ENCODE measurements at places on chromosomes 5 and 9.

DNA sequence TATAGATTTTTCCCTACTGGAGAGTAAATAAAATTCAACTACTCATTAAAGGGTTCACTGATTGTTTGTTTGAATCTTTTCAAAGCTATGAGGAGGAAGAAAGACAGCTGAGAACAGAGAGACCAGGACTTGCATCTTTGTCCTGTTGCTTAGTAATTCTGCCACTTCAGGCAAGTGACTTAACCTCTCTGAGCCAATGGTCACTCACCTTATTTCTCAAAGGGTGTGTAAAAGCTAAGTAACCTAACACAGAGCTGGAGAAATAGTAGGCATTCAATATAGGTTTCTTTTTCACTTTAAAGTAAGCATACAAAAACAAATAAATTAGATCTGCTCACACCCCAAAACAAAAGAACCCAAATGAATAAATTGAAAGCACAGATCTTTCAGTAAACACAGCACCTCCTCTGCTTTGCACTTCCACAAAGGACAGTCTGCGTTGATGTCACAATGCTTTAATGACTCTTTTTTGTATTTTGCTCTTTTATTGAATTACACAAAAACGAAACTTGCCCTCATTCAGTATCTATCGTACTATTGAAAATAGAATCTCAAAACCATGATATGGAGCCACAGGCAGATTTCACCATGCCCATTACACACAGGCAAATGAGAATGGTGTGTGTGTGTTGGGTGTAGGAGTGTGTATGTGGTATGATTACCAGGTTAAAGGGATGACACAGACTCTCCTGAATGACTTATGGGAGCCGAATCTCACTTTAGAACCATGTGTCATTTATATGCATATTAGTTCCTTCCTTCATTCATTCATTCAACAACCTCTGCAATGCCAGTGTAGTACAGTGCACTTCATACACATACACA, 166.0 kb downstream of the EBF1 start:
- no peak for DNase-seq

- DNase-seq = no peak
Measured at GRCh38 chr9:1837453-1838084, 177.6 kb upstream of the SMARCA2 start.

- DNase-seq = no peak
Measured at GRCh38 chr9:90025816-90026215, 421.0 kb downstream of the GADD45G start.

DNA sequence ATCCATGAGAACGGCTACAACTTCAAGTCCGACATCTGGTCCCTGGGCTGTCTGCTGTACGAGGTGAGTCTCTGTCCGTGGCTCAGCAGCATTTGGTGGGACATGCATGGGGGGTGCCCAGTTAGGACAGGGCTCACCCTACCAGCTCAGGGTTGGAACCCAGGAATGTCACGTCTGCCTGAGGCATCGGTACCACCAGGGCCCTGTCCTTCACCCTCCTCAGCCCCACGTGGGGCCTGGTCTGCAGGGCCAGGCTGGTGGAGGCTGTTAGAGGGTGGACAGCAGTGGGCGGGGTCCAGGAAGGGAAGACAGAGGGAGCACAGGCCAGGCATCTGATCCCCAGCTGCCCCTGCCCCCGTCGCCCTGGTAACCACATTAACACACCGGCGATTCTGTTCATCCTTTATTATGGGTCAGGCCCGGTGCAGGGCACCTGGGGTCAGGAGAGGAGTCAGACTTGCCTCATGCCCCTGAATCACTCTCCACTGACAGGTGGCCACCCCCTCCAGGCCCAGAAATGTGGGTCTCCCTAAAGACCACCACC, 75.6 kb downstream of the PSMB7 start:
- no peak for DNase-seq

DNA sequence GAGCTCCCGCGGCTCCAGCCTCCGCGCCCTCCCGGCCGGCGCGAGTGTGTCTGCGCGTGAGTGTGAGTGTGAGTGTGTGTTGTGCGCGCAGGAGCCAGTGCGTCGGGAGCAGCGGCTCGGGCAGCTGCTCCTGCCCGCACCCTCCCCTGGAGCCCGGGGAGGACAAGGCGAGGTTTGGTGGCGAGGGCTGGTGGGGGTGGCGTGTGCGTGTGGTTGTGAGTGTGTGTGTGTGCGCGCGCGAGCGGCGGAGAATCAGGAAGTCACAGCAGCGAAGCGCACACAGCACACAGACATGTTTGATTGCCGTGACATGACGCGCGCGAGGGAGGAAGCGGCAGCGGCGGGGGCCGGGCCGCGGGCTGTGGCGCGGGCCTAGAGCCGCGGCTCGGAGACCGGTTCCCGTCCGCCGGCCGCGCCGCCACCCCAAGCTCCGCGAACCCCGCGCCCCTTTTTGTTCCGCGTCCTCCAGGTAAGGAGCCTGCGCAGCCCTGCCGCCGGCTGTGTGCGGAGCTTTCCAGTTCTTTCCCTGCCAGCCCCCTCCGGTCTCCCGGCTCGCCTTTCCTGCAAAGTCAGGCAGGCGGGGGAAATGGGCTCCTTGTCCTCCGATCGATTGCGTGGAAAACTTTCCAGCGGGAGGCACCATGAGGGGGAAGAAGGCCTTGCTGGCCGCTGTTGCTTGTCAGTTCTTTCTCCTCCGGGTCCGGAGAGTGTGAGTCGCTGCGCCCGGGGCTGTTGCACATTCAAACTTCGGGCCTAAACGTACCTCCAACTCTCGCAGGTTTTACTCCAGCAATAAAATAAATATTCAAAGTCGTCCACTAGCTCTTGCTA, 2.4 kb downstream of the SMARCA2 start:
- DNase-seq = peak; percentile 47

DNA sequence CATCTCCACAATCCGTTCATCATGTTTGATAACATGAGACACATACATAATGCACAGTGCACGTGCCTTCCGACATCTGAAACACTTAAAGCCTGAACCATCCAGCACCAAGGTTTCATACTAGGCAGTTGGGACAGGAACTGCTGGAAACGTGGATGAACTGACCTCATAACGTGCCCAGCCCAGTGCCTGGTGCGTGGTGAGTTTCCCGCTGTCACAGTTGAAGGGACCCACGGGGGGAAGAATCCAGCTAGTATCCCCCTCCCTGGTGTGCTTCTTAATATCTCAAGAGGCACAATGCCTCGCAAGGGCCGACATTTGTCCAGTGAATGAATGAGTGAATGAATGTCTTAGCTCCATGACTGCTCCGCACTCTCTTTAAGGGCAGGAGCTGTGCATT, 23.2 kb downstream of the BARX1 start:
- DNase-seq = no peak

- peak; percentile 12 for DNase-seq
Measured at GRCh38 chr9:21357479-21358460, 7.1 kb upstream of the IFNA6 start.

DNA sequence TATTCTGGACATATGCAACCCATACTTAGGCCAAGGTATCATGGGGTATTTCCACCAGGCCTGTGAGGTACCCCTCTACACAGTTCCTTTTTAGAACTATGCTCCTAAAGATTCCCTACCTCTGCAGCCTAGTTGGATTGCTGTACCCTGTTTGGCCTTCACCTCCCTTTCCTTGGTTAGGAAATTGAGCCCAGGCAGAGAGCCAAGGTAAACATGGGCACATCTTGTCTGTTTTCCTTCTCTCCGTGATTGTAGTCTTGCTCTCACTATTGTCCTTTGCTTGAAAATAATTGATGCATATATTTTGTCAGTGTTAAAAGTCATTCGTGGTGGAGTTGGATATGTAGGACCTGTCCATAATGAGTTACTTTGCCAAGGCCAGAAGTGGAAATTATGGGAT, 26.7 kb downstream of the BDP1 start:
- no peak for DNase-seq

- no peak for DNase-seq
Measured at GRCh38 chr9:1115370-1115769, 65.2 kb downstream of the DMRT2 start.

DNA sequence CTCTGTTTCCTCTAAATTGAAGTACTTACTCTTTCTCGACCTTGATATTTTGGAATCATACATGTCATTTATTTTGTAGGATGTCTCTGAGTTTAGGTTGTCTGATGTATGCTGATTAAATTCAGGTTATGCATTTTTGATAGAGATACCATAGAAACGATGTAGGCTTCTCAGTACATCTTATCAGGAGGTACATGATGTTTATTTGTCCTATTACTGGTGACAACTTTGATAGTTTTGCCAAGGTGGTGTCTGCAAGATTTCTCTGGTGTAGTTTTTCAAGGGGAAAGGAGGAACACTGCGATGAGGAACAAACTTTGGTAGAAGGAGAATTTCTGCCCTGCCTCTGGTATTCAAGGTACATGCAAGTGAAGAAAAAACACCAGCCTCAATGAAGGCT, 29.9 kb downstream of the SUB1 start:
- no peak for DNase-seq

DNA sequence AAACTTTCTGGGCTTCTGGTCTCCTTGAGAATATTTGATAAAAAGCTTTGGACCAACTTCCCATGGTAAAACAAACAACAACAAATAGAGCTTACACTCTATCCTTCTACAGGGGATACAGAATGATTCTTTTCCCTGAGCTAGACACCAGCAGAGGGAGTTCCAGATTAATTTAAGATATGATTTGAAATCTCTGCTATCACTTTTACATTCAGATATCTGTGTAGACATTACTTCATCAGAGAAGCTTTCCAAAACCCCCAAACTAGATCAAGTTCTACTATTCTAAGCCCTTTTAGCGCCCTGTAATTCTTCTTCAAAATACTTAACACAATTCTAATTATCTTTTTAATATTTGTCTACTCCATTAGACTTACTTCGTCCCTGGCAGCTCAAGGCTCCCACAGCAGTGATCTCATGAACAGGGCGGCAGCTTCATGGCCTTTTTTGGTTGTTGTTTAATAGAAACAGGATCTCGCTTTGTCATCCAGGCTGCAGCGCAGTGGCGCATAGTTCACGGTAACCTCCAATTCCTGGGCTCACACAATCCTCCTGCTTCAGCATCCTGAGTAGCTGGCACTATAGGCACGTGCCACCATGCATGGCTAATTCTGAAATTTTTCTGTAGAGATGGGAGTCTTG, 955 bp upstream of the GALNT12 start:
- no peak for DNase-seq

Measured in stimulated activated CD4-positive, alpha-beta T cell treated with anti-CD3 and anti-CD28 coated beads, TNF-alpha, amount 100 ng/mL, for 48 hours (primary cell).